NCI-H2081 treated with DMSO at 0.1 percent for 48 hours (cell line): ENCODE measurements at places on chromosomes 6 and 20.

DNA sequence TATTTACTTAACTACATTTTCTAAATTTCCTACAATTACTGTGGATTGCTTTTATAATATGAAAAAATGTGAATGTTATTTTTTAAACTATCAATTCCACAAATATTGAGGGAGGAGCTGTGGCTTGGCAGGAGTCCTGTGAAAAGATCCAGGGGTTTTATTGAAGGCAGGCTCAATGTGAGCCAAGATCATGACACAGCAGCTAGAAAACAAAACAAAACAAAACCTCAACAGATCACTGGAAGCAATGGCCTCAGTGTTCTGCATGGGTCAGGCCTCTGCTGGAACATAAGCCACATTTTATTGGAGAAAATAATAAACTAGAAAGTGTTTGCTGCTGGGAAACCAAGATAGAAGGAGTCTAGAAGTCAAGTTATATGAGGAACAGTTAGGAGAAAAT lies 19.4 kb upstream of the RCAN2 start:
- no peak for DNase-seq

DNA sequence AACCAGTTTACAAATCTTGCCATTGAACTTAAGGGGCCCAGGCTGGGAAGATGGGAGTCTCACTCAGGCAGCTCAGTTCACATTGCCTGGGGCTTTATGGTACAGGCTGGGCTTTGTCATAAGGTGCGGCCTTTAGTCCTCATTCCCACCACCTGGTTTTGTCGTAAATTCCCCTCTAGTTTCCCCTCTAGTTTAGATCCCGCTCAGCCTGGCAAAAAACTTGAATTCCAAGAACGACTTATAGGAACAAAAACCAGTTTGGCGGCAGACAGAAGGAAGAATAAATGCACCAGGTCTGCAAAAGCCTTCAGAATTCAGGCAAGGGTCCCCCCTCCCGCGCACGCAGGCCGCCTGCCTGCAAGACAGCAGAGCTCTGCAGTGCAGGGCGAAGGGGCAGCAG lies 4.1 kb downstream of the BMP7 start:
- DNase-seq, result no peak

GRCh38 chr20:10961651-10962288 lies 288.0 kb upstream of the JAG1 start:
- DNase-seq, result no peak

DNA sequence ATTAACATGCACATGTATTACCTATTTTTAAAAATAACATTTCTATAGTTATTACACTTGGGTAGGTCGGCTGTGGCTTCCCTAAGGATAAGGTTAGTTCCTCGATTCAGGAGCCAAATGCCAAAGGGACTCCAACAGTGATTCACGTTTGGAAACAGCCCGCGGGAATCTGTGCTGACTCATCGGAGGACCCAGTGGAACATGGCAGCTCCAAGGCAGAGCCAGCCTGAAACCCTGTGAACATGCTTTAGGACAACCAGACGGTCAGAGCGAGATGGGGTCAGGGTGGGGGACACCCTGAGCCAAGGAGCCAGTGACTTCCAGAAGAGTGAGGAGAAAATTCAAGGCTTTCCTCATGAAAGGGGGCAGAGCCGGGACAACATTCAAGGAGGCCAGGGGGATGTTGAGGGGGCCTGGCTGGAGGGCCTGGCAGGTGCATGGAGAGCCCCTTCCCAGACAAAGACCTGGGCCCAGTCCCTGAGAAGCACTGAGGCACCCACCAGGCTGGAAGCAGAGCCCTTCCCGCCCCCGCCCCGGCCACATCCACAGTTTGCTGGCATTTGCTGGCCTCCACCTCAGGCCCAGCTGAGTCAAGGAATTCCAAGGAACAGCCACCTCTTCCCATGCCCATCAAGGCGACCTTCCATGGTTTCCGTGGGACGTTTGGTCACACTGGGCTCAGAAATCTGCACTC lies 133.2 kb downstream of the SNX5 start:
- DNase-seq, result no peak

DNA sequence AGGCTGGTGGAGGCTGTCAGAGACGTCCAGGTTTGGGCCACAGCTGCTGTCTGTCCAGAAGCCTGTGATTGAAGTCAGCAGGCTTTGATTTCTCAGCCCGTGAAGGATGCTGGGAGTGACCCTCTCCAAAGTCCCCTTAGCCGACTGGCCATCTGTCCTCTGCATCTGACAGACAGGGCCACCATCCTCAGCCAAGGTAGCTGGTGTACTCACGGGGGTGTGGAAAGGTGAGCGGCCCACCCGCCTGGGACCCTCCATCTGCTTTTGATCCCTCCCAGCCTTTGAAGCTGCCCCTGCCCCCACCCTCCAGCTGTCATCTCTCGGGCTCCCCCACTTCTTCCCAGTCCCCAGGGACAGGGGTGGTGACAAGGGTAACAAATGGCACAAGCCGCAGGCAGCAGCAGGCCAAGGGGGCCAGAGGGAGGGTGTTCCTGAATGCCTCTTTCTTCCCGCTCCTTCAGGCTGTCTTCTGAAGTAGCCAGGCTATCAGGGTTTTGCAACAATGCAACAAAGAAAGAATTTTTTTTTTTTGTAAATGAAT lies 84.4 kb downstream of the EYA2 start:
- DNase-seq, result no peak

GRCh38 chr20:57205606-57206219 lies 60.7 kb downstream of the BMP7 start:
- no peak for DNase-seq

DNA sequence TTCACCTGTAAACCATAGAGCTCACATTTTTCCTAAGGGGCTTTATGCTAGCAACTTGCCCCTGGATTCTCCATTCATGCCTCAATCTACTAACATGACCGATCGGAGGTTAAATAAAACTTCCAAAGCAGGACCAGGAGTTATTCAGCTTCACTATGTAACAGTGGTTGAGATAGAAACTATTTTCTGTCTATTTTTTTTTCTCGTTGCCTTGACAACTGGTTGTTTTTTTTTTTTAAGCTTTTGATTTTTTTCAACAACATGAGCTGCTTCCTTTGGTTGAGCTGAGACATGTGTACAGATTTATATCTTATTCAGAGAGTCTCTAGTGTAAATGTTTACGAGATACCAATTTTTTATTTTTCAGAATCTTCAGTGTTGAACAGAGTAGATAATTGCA lies 85.7 kb downstream of the SHLD1 start:
- DNase-seq, result no peak

GRCh38 chr6:2800552-2801316 lies 35.5 kb downstream of the WRNIP1 start:
- DNase-seq, result no peak

GRCh38 chr20:51420111-51420510 lies 122.4 kb downstream of the NFATC2 start:
- no peak for DNase-seq

DNA sequence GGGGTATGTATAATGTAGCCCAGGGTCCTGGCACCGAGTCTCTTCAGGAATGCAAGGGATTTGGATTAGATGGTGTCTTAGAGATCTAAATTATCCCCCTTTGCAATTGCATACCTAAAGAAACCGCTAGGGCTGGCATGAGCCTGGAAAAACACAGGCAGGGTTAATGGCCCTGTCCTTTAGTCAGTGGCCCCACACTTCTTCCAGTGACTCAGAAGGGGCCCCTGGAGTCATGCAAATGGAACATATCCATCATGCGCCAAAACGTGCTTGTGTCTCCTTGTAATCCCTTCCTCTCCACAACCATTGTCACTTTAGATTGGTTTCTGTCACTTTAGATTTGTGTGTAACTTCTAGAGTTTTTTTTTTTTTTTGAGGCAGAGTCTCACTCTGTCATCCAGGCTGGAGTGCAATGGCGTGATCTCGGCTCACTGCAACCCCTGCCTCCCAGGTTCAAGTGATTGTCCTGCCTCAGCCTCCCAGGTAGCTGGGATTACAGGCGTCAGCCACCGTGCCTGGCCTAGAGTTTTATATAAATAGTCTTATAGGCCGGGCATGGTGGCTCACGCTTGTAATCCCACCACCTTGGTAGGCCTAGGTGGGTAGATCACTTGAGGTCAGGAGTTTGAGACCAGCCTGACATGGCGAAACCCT lies 8.7 kb upstream of the MYBL2 start:
- DNase-seq, result no peak

DNA sequence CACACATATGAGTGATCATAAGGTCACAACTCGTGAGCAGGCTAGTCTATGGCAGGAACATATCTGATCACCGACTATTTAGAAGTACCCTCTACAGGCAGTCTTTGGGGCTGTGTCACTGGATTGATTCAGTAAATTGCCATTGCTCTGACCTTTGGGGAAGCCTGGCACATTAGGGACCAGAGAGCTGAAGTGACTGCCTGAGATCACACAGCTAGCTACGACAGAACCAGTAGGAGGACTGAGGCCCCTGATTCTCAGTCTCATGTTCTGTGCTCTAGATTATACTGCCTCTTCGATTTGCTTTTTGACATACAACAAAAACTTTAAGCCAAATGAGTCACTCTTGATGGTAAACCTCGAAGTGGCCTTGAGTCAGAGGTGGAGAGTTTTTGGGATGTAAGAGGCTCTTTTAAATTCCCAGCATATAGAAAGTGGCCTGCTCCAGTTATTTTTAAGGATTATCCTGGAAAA lies 247.5 kb upstream of the SUPT3H start:
- DNase-seq, result no peak

GRCh38 chr20:13022401-13023155 lies 13.8 kb downstream of the SPTLC3 start:
- DNase-seq, result no peak

DNA sequence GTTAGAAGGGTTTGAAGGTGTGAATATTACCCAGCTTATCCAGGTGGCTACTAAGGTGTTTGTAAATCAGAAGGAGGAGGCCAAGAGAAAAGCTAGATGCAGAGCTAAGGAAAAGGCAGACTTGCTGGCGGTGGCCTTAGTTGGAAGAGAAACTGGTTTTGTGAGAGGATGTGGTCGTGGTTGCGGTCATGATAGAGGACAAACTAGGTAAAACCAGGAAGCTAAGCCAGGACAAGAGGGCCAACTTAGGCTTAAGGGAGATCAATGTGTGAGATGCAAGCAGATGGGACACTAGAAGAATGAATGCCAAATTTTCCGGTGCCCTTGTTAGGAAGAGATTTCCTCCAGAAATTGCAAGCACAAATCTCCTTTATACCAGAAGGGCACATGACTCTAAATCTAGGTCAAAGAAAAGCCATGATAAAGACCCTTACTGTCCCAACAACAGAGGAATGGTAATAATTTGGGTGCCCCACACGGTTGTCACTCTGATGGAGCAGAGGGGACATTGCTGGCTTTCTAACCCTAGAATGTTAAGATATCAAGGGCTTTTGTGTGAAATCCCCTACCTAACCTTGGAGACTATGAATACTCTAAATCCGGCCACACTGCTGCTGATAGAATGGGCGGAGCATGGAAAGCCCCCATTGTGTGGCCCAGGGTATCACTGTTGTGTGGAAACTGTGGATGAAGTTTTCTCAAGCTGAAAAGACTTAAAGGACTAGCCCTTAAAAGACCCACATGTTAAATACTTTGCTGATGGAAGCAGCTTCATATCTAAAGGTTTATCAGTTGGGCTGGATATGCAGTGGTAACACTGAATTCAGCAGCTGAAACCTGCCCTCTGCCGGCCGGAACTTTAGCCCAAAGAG lies 7.8 kb downstream of the IL22RA2 start:
- no peak for DNase-seq

GRCh38 chr6:71056656-71057055 lies 99.8 kb upstream of the B3GAT2 start:
- no peak for DNase-seq

GRCh38 chr6:124676033-124676432 lies 286.2 kb upstream of the RNF217 start:
- DNase-seq, result no peak

DNA sequence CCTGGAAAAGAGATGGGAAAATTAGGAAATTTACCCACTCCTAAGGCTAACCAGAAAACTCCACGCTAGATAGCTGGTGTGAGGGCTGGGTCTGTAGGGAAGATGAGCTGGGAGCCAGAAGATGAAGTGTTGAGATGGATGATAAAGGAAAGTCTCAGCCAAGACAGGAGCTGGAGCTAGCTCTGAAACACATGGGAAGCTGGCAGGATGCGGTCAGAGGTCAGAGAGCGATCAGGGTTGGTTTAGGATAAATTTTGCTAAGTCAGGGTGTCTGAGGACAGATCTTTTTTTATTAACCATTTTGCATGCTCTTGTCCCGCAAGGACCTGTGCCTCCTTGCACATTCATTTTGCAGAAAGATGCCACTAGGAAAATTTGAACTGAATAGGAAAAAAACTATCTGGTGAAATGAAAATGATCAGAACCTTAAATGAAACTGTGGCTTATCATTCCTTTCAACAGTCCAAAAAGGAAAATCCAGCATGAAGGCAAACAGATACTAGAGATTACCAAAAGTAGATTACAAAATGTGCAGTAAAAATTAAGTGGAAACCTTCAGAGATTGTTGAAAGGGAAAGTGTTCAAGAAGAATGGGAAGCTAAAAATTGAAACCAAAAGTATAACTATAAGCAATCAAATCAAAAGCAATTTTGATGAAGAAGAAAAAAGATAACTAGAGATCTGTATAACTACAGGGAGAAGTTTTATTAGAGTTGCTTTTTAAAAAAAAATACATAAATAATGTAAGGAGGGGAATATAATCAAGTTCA lies 10.7 kb upstream of the EDN1 start:
- DNase-seq, result no peak

GRCh38 chr6:254016-254415 lies 38.3 kb upstream of the DUSP22 start:
- DNase-seq, result no peak

DNA sequence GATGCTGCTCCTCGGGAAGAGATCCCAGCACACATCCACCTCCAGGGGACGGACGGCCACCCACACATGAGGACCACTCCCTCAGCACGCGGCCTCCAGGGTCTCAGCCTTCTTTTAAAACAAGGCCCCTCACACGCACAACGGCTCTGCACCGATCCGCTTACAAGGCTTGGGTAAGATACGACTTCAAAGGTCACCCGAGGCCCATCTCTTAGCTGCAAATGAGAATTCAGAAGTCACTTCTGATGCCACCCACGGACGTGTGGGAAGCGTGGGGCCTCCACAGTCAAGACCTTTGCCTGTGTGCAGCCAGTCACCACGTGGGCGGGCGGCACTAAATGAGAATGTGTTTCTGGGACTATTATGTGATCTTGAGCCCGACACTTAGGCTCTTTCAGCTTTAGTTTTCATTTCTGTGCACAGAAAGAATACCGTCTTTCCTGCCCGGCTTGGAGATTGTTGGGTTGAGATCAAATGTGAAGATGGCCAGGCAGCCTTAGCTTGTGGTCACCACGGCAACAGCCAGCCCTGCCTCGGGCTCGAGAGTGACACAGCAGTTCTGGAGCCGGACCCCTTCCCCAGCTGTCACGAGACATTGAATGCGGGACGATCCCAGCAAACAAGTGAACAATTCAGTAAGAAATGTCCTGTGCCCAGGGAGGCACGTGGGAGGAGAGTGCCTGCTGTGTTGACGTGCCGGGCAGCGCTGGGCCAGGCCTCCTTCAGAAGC lies 91.6 kb downstream of the RAMACL start:
- no peak for DNase-seq

DNA sequence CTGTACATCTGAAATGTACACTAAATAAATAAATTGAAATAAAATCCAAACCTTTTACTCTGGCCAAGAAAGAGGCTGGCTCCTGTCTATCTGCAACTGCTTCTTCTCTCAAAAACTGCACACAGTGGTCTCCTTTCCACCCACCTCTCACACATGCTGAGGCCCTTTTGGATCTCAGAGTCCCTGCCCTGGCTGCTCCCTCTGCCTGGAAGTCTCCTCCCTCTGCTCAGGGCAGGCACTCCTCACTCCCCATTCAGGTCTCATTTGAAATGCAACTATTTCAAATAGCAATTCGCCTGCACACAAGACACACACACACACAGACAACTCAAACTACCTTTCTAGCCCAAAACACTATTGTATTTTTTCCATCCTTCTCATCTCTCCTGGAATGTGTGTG lies 348.8 kb downstream of the PKHD1 start:
- DNase-seq, result no peak

- DNase-seq, result no peak
These were observed 18.3 kb downstream of the MPC1 start for GRCh38 chr6:166364456-166364855.
